ENCODE measurements at places on chromosomes 7 and 10. TPM values are rescaled to one million over a fixed set of nuclear protein-coding genes. Genes with fewer than 3 reads are reported as not detected.

The KIF11 gene
- total RNA-seq, result 0.60 TPM

The HEPACAM2 gene
- total RNA-seq, result 47.9 TPM

The CUX1 gene
- total RNA-seq, result 124 TPM

The OR13A1 gene
- total RNA-seq, result not detected

DNA sequence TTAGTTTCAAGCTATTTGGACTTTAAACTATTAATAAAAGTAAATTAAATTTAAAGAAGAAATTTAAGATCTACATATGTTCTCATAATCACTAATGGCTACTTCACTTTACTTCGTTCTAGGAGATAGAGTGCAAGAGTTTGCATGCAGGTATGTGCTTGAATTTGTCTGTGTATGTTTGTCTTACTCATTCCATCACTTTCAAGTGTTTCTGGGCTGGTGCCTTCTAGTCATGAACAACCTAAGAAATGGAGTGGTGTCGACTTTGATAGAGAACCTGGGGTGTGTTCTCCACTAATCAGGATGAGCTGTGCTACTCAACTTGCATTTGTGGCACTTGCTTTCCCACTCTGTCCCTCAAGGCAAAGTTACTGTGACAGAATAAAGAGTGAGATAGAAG, 169.9 kb downstream of the KCND2 start:
- no peak for DNase-seq

DNA sequence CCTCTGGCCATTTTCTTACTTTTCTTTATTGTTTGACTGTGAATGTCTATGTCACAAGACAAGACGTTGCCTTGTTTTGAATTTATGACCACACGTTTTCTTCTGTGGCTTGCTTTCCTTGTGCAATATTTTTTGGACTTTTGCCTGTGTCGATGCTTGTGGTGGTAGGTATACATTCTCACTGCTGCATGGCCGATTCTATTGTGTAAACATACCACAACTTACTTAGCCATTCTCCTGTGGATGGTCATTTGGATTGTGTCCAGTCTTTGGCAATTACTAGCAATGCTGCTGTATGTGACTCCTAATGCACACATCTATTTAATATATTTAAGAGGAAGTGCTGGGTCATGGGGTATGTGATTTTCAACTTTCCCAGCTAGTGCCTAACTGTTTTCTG, 18.0 kb upstream of the DLG5 start:
- no peak for DNase-seq

DNA sequence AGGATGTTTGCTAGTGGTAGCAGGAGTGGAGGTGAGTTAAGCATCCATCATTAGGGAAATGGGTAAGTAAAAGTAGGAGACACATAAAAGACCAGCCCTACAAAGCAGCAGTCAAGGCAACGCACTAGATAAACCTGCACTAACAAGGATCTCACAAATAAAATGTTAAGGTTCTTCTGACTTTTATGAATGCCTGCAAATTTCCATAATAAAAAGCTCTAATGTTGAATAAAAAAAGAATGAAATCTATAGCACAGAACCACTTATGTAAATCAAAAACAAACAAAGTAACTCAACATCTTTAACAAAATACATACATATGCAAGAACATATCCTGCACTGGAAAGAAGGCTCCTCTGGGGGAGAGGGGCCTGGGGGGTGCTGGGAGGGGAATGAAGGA, 4.6 kb downstream of the SGMS1 start:
- DNase-seq, result no peak

DNA sequence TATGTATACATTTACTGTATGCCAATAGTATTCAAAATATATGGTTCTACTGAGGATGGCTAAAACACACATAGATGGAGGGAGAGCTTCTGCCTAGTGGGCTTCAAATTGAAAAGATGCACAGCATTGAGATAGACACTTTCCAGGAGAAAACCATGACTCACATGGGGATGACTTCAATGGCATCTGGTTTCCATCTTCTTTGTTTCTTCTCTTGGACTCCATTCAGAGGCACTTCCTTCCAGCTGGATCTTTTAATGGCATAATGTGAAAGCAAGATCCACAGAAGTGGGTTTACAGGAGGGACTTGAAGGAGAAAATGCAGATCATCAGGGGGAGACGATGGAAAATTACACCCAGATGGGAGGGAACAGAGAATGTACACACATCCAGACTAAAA, 84.9 kb downstream of the ZNF365 start:
- DNase-seq, result no peak

- DNase-seq, result no peak
These were observed 605.5 kb downstream of the XPNPEP1 start for GRCh38 chr10:109317746-109318366.

GRCh38 chr10:36574207-36574606, 551.2 kb upstream of the ANKRD30A start:
- DNase-seq, result no peak

Measured in transverse colon (tissue), 4 donors.